ENCODE measurements at places on chromosomes 1 and 21. TPM values are rescaled to one million over a fixed set of nuclear protein-coding genes. Genes with fewer than 3 reads are reported as not detected.

GRCh38 chr1:63864224-63864641 is 90.4 kb downstream of the ROR1 start:
- no peak for DNase-seq

DNA sequence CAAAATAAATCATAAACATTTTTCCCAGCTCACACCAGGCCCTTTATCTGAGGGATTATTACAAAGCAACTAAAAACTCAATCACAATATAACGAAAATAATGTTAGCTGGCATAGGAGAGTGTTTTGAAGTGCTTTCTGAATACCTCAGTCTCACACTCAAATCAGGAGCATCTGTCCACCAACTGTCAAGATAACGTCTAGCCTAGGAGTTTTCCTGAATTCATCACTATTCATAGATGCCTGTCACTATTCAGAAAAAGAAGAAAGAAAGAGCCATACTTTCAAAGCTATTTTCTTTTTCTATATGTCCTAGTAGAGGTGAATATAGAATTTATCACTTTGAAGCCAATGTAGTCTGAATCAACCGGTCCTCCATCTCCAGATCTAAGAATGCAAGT is 127.0 kb downstream of the AKT3 start:
- no peak for DNase-seq

DNA sequence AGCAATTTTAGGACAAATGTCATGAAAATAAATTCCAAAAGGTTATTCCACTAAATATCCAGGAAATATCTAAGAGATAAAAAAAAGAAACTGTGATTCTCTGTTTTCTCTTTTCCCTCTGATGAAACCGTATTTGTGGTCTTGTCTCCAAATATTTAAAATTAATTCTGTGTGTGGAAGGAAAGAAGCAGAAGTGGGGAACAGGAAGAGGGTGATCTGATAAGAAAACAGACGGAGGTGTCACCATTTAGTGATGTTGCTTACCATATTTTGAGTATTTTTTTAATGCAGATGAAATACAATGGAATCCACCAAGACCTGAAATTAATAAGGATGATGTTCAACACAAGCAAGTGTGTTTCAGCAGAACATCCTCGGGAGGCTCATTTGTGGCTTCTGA is 29.6 kb downstream of the CLCA1 start:
- no peak for DNase-seq

GRCh38 chr1:186326009-186326408 is 49.0 kb downstream of the TPR start:
- no peak for DNase-seq

DNA sequence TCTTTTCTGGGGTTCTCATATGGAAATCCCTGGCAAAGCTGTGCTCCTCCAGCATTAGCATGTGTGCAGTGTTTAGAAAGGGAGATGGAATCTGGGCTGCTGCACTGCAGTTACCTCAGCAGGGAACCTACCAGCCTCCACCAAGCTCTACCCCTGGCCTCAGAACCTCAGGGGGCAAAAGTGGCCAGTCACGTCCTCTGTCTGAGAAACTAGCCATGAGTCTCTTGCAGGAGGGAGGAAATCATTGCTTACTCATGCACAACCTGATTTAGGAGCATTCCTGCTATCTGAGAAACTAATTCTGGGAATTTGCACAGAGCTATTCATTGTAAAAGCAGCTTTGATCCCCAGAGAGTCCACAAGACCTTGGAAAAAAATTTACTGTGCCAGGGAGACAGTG is 80.6 kb upstream of the IPO9 start:
- no peak for DNase-seq

- DNase-seq = no peak
Observed at GRCh38 chr1:208841436-208841835, 597.3 kb upstream of the PLXNA2 start.

DNA sequence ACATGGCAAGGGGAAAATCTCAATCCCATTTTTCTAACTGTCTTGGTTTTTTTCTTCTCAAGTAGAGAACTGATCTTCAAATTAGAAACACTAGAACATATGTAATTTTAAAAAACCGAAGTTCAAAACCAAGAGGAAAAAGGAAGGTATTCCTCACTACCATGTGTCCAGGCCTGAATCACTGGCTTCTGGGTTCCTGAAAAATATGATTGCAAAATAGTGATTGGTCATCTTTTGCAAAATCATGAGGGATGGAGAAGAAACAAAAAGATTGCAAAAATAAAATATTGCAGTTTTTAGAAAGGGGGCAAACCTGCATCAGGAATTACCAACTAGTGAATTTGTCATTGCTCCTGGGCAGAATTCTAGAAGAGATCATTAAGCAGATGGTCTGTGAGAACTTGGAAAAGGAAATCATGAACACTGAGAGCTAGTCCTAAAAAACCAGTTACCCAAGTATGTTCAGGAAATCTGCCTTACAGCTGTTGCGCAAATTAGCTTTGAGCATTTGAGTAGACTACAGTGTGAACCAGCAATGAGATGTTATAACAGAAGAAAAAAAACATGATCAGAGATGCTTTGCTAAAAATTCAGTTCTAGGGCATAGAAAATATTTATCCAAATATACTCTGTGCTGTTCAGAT is 49.4 kb downstream of the SPATA46 start:
- no peak for DNase-seq

DNA sequence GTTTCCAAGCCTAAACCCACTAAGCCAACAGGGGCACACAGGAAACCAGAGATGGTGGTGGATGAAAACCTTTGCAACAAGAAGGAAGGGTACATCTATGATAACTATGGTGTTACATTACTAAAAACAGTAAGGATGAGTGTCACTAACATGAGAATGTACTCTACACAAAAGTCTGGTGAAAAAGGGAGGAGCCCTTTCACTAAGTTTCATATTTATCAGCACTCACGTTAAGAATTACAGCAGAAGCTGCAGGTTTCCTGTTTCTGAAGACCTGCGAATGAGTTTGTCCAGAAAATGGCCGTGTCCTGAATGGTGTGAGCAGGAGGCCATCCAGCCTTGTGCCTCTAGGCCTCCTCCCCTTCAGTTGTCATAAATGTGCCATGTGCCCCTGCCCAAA is 17.8 kb downstream of the ABCG1 start:
- DNase-seq = no peak

DNA sequence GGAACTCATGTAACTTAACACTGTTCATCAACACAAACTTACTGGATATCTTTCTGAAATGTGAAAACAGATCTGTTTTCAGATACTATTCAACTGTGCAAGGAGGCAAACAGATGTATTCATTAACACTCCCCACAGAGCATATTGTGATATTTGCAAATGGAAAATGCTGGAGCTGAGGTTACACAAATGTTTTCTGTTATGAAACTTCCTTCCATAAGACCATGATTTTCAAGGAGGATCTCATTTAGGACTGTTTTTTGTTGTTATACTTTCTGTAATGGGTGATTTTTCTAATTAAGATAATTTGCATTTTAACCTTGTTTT is 56.1 kb downstream of the GABPA start:
- DNase-seq = peak; percentile 9

DNA sequence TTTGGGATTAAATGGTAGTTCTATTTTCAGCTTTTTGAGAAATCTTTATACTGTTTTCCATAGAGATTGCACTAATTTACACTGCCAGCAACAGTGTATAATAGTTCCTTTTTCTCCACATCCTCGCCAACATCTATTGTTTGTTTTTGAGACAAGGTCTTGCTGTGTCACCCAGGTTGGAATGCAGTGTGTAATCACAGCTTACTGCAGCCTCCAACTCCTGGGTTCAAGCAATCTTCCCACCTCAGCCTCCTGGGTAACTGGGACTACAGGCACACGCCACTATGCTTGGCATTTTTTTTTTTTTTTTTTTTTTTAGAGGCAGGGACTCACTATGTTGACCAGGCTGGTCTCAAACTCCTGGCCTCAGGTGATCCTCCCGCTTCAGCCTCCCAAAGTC is 164.5 kb upstream of the CXADR start:
- no peak for DNase-seq

- DNase-seq = no peak
Observed at GRCh38 chr1:99820546-99820945, 29.6 kb upstream of the AGL start.

DNA sequence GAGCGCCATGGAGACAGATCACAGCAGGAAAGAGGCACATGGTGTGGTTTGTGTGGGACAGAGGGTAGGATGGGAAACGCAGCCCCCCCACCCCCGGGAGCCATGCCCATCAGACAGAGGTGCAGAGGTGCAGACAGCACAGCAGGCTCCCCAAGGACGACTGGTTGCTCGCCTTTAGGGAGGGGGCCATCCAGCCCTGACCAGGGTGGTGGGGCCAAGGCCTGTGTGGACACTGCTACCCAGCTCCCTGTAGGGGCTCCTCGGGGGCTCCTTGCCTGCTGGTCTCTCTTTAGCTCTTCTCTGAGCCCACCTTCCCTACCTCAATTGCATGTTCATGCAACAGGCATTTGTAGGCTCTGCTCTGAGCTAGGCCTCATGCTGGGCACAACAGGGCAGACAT is 3.7 kb downstream of the KCNAB2 start:
- no peak for DNase-seq

DNA sequence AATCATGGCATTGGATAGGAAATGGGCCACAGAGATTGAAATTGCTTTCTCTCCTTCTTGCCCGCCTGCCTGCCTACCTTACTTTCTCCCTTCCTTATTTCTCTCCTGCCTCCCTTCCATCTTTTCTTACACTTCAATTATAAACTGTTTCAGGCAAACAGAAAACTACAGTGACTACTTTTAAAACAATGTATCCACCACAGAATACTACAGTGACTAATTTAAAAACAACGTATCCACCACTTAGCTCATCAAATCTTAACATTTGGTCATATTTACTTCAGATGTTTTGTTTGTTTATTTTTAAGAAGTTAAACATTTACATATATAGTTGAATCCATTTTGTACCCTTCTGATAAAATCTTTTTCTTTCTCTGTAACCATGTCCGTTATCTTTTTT is 54.4 kb downstream of the SNRPE start:
- no peak for DNase-seq

DNA sequence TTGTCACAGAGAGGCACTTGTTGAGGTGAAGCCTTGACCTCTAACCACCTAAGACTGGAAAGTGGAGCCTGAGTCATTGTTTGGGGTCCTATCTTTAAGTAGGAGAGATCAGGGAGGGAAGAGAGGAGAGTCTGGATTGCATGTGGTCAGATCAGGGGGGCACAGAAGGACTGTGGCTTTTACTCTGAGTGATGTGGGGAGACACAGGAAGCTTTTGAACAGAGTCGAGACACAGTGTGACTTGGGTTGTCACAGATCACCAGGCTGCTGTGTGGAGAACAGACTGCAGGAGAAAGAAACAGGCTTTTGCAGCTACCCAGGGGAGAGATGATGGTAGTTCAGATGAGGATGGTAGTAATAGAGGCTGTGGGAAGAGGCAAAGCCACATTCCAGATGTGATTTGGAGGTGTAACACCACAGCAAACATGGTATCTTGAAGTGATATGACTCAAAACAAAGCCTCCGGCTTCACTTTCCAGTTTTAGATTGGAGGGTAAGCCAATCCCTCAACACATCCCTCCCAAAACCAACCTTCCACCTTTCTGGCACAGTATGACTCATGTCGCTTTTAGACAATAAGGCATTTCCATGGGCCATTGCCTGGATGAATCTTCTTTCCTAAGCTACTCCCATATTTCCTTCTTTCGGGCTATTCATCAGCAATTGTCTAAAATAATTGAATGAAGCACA is 125.8 kb upstream of the SLC44A3 start:
- no peak for DNase-seq

DNA sequence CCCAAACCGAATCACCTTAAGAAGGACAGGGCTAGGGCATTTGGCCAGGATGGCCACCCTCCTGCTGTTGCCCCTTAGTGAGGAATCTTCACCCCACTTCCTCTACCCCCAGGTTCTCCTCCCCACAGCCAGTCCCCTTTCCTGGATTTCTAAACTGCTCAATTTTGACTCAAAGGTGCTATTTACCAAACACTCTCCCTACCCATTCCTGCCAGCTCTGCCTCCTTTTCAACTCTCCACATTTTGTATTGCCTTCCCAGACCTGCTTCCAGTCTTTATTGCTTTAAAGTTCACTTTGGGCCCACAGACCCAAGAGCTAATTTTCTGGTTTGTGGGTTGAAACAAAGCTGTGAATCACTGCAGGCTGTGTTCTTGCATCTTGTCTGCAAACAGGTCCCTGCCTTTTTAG is 3.6 kb downstream of the BTG2 start:
- DNase-seq = no peak

DNA sequence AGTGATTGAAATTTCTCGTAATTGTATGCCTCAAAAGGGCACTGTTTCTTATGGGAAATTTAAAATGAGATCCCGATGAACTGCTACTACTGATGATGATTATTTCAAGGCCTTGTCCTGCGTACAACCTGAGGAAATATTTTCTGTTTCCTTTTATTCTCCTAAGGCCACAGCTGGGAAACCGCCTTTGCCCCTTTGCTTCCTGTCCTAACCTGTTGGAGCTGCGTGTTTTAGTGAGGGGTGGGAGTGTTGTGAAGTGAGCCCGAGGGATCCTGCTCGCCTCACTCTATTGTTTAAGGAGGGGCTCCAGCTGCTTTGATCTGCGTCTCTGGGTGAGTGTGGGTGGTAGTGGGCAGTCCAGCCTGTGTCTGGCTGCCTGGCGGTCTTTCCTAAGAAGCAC is 14.4 kb downstream of the LAMC2 start:
- DNase-seq = no peak

DNA sequence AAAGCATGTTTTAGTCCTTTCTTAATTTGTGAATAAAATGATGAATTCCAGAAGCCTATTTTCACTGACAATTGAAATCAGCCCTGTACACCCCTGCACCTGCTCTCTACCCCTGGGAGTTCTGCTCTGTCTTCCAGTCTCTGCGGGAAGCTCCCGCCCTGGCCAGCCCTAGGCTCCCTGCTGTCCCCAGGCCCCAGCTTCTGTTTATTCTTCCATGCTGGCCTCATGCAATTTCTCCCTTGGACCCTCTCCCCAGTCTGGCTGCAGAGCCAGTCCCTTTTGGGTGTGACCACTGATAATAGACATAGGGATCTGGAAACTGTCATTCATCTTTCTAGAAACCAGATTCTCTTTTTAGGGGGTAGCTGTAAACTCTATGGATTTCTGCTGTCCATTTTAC is 258.6 kb downstream of the GRIK3 start:
- DNase-seq = no peak

- DNase-seq = no peak
Observed at GRCh38 chr1:78088486-78088885, 42.7 kb downstream of the GIPC2 start.

- peak; percentile 56 for DNase-seq
Observed at GRCh38 chr1:205913451-205914154, 29.7 kb downstream of the SLC26A9 start.

DNA sequence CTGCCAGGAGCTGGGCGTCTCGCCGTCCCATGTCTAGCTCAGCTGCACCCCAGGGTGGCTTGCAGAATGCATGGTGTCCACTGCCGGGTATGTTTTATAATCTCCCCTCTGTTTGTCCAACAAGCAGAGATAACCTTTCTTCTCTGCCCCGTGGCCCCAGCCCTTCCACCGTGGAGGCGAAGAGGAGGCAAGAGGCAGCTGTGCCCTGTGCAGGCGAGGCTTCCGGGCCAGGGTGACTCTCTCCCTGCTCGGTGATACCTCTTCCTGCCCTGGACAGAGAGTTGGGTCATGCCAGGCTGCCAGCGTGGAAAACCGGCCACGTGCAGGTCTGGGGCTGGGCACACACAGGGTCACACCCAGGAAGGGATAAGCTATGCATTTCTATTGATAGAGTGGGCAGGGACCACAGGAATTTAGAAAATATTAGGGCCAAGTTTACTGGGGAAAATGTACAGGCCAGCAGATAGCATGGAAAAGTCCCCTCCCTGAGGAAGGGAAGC is at the start of gene TFF2:
TFF2 (minus strand) TSS at position 68 of the 500 bp plus-strand sequence; CDS start at position 31, 37 bp downstream.
- DNase-seq = no peak

The KCNN3 gene
- 3.2 TPM for polyA plus RNA-seq

The CYYR1 gene
- polyA plus RNA-seq = 87.3 TPM

The PADI2 gene
- polyA plus RNA-seq = 6.4 TPM

The PADI4 gene
- 3.3 TPM for polyA plus RNA-seq

The FAM229A gene
- polyA plus RNA-seq = 4.9 TPM

The GBP7 gene
- polyA plus RNA-seq = 0.25 TPM

The SIM2 gene
- 0.99 TPM for polyA plus RNA-seq

Data from right lung (tissue), 10 donors.